ENCODE measurements at places on chromosomes 11 and 22.

- DNase-seq, result no peak
Observed at GRCh38 chr11:34308913-34309585, 48.8 kb downstream of the ABTB2 start.

- no peak for DNase-seq
Observed at GRCh38 chr11:84522331-84522730, 1104.8 kb downstream of the DLG2 start.

DNA sequence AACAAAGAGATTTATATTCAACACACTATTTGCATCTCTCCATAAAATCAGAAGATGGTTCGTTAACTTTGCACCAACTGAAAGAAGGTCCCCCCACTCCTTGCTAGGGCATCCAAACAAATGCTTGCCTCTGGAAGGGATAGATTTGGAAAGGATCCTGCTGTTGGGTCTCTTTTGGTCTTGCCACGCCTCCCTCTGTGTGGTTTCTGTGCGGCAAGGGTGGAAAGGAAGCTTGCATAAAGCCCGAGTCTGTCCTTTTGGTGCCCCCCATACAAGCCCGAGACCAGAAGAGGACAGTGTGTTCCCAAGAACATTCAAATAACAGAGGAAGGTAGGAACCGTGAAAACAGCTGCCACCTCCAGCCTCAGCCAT is 15.1 kb downstream of the SCGB1A1 start:
- DNase-seq, result no peak

DNA sequence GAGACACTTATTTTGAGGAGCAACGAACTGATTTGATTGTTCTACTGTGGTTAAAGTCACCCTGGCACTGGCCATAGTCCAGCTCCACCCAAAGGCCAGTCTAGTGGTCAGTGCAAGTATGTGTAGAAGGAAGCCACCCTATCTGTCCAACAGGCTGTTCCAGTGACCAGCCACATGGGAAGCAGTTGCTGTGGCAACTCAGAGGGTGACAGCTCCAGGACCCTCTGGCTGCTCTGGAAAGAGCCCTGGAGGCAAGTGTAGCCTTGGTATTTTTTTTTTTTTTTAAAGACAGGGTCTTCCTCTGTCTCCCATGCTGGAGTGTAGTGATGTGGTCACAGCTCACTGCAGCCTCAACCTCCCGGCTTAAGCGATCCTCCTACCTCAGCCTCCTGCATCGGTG is 27.8 kb downstream of the LMO1 start:
- DNase-seq, result no peak

- no peak for DNase-seq
Observed at GRCh38 chr11:10526974-10527918, 13.7 kb downstream of the RNF141 start.
